ENCODE measurements at places on chromosomes 4 and X.

DNA sequence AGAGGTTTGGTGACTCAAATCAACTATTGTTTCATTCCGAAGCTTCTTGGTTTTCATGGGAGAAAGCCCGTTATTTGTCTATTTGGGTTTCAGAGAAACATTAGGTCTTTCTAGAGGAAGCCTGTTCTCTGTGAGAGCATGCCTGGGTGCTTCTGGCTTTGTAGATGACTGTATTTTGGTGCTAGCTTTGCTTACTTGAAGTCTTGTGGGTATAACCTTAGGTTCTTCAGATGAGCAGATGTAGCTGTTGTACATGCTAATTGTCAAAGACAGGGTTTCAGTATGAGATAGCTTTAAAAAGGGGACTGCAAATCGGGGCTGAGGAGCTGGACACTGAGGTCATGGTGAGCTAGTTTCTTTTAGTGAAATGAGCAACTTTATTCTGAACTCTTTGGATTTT lies 7.9 kb upstream of the STOX2 start:
- H3K4me1 ChIP-seq: no peaks in the 10 kb centered on the region
- peaks cover 9% of the 10 kb centered on the region for H3K27me3 ChIP-seq
- no peak for DNase-seq
- no peak overlapping the region for H3K27ac ChIP-seq

GRCh38 chr4:183888564-183888963 lies 16.5 kb upstream of the STOX2 start:
- peaks cover 4% of the 10 kb centered on the region for H3K27me3 ChIP-seq
- H3K36me3 ChIP-seq: no peaks in the 10 kb centered on the region
- H3K4me3 ChIP-seq: no peak overlapping the region
- H3K27ac ChIP-seq: no peak overlapping the region

DNA sequence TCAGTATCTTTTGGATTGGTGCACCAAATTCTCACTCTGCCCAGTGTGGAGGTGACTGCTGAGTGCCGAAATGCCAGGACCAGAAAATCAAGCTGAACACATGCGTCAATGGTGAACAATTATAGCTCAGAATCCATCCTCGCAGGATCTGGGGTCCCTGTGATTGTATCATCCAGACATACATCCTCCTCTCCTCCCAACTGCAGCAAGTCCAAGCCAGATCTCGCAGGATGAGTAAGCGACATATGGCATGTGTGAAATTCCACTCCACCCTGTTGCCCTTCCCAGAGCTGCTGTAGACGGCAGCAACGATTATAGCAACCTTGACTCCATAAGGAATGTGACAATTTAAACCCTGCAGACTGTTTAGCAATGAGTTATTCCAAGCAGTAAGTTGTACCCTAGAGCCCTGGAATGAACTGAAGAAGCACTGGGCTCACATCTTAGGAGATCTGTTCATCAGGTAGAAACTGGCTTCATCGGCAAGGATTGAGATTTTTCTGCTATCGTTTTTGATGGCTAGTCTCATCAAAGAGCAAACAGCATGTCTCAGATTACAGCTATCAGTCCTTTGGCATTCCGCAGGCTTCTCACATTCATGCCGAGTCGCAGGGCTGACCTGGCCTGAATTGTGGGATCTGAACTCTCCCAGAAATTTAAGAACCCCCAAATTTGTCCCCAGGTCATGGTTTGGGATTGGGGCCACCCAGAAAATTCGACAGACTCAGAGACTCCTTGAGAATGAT lies 35.5 kb upstream of the SORBS2 start:
- H3K27ac ChIP-seq: no peak overlapping the region
- no peak for DNase-seq
- H3K36me3 ChIP-seq: no peaks in the 10 kb centered on the region
- no peak overlapping the region for H3K4me3 ChIP-seq
- H3K27me3 ChIP-seq: no peaks in the 10 kb centered on the region

DNA sequence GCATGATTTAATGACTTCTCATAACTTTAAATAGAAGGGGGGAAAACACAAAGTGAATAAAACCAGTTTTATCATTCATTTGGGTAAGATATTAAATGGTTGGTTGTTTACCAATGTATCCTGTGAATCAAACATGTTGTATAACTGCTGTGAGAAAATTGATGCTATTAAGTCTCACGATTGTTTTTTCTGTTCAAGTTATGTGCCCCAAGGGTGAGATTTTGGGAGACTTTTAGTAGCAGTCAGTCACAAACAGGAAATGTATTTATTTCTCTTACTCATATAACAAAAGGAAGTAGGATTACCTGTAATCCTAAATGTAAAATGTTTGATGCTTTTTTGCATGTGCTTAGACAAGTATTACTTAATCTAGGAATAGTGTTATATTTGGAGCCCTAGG lies 39.2 kb downstream of the MTHFD2L start:
- no peaks in the 10 kb centered on the region for H3K4me1 ChIP-seq
- no peak overlapping the region for H3K27ac ChIP-seq
- no peak overlapping the region for H3K4me3 ChIP-seq
- no peaks in the 10 kb centered on the region for H3K27me3 ChIP-seq

- H3K4me3 ChIP-seq: no peak overlapping the region
- DNase-seq: no peak
Measured at GRCh38 chr4:101262683-101263082, 84.6 kb downstream of the PPP3CA start.

DNA sequence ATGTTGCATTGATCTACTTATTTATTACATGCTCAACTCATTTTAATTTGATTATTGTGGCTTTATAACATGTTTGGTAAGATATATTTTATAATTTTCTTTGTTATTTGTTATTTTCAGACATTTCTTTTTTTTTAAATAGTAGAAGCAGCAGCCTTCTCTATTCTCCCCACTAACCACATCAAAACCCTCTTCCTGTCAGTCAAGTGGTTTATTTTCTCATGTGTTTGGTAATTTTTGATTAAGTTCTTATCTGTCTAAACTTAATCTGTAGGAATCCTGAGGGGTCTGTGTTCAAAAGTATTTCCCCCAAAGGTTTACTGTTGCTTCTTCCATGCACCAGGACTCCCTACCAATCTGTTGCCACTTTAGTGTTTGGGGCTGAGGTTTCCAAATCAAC lies 131.9 kb downstream of the SCLT1 start:
- no peak overlapping the region for H3K27ac ChIP-seq
- no peaks in the 10 kb centered on the region for H3K27me3 ChIP-seq
- H3K4me3 ChIP-seq: no peak overlapping the region
- H3K4me1 ChIP-seq: peaks cover 14% of the 10 kb centered on the region

GRCh38 chr4:158996669-158997074 lies 106.2 kb upstream of the RAPGEF2 start:
- H3K4me1 ChIP-seq: no peaks in the 10 kb centered on the region
- no peaks in the 10 kb centered on the region for H3K27me3 ChIP-seq
- H3K36me3 ChIP-seq: no peaks in the 10 kb centered on the region
- DNase-seq: no peak
- no peak overlapping the region for H3K27ac ChIP-seq

- DNase-seq: no peak
- no peak overlapping the region for H3K27ac ChIP-seq
- H3K27me3 ChIP-seq: no peaks in the 10 kb centered on the region
- H3K4me3 ChIP-seq: no peak overlapping the region
- H3K36me3 ChIP-seq: no peaks in the 10 kb centered on the region
Measured at GRCh38 chr4:90996813-90997212, 869.6 kb downstream of the CCSER1 start.

GRCh38 chr4:183635741-183636140 lies 23.2 kb downstream of the RWDD4 start:
- DNase-seq: no peak
- H3K27ac ChIP-seq: no peak overlapping the region
- H3K4me3 ChIP-seq: no peak overlapping the region
- no peaks in the 10 kb centered on the region for H3K36me3 ChIP-seq

- H3K36me3 ChIP-seq: peaks cover 11% of the 10 kb centered on the region
- H3K4me1 ChIP-seq: peaks cover 6% of the 10 kb centered on the region
- DNase-seq: no peak
- H3K27ac ChIP-seq: no peak overlapping the region
- peaks cover 27% of the 10 kb centered on the region for H3K27me3 ChIP-seq
- no peak overlapping the region for H3K4me3 ChIP-seq
Measured at GRCh38 chr4:3793545-3793944, 27.4 kb downstream of the ADRA2C start.

DNA sequence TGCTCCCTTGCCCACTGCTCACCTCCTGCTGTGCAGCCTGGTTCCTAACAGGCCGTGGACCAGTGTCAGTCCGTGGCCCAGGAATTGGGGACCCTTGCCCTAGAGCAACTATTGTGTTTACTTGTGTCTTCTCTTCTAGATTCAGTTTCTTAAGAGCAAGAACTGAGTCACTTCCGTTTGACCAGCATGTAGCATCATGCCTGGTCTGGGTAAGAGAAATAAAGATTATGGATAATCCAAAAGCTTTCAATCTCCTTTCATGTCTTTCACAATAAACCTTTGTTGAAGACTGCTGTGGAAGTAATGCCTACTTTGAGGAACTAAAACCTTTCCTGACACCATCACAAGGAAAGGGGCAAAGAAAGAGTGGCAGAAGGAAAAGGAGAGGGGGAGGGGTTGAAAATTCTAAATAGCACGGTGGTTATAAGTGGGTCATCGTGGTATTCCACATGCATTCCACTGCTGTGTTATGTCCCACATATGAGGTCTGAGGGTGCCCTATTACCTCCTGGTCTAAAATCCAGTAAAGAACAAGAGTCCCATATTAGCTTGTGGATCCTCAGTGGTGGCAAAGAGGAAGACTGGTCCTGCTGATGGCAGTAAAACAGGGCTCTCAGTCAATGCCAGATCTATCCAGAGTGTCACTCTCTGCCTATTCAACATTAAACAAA lies 133.4 kb downstream of the RASL11B start:
- no peak for DNase-seq
- no peaks in the 10 kb centered on the region for H3K36me3 ChIP-seq
- H3K4me1 ChIP-seq: peaks cover 10% of the 10 kb centered on the region
- no peak overlapping the region for H3K4me3 ChIP-seq

DNA sequence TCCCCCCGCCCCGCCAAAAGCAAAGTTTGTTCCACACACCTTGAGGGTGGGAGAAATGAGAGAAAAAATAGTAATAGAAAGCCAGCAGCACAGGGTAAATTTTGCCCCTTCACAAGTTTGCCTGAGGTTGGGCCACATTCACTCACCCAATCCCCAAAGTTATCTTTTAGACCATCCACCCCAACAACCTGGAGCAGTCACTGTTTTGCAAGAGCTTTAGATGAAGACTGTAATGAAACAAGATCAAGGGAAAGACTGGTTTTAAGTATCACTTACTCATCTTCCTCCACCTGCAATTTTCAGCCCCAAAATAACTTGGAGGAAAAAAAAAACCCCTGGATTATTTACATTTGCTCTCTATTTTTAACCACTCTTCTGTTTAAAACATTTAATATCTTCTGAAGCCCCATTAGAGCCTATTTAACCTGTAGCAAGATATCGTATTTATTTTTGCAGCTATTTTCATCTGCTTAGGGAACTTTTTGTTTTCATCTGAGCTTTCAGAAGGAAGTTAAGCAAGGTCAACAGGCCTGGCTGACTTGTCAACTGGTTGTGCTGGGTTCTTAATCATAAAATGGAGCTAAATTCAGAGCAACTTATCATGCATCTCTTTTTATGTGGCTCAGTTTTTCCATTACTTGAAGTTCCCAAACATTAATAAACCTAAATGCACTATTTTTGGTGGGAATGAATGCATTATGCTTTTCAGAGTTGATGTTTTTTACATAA lies 24.6 kb upstream of the TBL1X start:
- H3K36me3 ChIP-seq: no peaks in the 10 kb centered on the region
- no peak for DNase-seq
- H3K27me3 ChIP-seq: no peaks in the 10 kb centered on the region
- H3K4me1 ChIP-seq: peaks cover 4% of the 10 kb centered on the region

DNA sequence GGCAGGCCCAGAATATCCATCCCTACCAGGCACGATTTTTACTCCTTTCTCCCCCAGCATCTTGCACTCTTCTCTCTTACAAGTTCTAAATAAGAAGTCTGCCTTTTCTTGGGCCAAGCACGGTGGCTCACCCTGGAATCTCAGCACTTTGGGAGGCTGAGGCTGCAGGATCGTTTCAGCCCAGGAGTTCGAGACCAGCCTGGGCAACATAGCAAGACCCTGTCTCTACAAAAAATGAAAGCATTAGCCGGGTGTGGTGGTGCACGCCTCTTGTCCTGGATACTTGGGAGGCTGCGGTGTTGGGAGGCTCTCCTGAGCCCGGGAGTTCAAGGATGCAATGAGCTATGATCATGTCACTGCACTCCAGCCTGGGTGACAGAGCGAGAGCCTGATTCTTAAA lies 64.8 kb downstream of the IRF2 start:
- H3K27me3 ChIP-seq: no peaks in the 10 kb centered on the region
- H3K36me3 ChIP-seq: peaks cover 32% of the 10 kb centered on the region
- peaks cover 57% of the 10 kb centered on the region for H3K4me1 ChIP-seq
- peak overlapping the region; percentile 91 for H3K27ac ChIP-seq
- no peak for DNase-seq
- peak overlapping the region; percentile 79 for H3K4me3 ChIP-seq

DNA sequence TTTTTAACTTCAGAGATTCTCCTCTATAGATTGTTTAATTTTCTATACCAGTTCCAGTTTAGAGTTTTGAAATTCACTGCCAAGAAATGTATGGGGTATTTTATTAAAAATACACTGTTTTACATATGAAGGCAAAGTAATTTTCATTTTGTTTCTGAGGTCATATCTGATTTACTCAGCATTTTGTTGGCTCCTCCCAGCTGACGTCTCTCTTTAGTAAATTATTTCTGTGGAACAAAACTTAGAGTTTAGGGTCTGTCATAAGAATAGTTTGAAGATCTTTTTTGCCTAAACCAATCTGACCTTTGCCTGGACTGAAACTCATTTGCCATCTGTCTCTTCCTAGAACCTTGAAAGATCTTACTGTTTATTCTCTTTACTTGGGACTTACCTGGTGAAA lies 16.9 kb downstream of the FNIP2 start:
- peaks cover 42% of the 10 kb centered on the region for H3K4me1 ChIP-seq
- H3K4me3 ChIP-seq: no peak overlapping the region
- H3K27ac ChIP-seq: no peak overlapping the region
- H3K36me3 ChIP-seq: no peaks in the 10 kb centered on the region
- H3K27me3 ChIP-seq: no peaks in the 10 kb centered on the region
- no peak for DNase-seq

- DNase-seq: no peak
- no peaks in the 10 kb centered on the region for H3K36me3 ChIP-seq
Measured at GRCh38 chrX:24842486-24842885, 148.8 kb downstream of the POLA1 start.

DNA sequence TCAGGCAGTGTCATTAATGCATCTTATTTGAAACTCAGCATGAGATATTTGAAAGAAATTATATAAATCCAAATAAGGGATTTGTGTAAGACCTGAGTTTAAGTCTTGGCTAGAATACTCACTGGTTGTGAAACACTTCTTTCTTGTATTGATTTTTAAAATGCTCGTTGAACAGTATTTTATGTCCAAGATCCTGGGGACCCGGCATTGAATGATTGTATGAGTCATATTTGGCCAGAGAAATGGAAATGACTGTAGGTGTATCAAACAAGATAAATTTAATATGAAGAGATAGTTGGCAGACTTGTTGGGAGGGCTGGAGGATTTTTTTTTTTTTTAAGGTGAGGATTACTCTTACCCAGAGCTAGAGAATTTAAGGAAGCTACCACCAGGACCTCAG lies 606.1 kb upstream of the CPEB2 start:
- no peaks in the 10 kb centered on the region for H3K36me3 ChIP-seq
- DNase-seq: no peak
- H3K27me3 ChIP-seq: no peaks in the 10 kb centered on the region
- H3K4me3 ChIP-seq: no peak overlapping the region
- H3K27ac ChIP-seq: no peak overlapping the region

Measured in natural killer cell treated with Interleukin-12 subunit alpha and Interleukin-12 subunit beta and Interleukin-15 and Interleukin-18, amount 100 ng/mL, for 72 hours (primary cell).